Fibroblast of pulmonary artery (primary cell): ENCODE measurements at places on chromosomes 4 and X.

DNA sequence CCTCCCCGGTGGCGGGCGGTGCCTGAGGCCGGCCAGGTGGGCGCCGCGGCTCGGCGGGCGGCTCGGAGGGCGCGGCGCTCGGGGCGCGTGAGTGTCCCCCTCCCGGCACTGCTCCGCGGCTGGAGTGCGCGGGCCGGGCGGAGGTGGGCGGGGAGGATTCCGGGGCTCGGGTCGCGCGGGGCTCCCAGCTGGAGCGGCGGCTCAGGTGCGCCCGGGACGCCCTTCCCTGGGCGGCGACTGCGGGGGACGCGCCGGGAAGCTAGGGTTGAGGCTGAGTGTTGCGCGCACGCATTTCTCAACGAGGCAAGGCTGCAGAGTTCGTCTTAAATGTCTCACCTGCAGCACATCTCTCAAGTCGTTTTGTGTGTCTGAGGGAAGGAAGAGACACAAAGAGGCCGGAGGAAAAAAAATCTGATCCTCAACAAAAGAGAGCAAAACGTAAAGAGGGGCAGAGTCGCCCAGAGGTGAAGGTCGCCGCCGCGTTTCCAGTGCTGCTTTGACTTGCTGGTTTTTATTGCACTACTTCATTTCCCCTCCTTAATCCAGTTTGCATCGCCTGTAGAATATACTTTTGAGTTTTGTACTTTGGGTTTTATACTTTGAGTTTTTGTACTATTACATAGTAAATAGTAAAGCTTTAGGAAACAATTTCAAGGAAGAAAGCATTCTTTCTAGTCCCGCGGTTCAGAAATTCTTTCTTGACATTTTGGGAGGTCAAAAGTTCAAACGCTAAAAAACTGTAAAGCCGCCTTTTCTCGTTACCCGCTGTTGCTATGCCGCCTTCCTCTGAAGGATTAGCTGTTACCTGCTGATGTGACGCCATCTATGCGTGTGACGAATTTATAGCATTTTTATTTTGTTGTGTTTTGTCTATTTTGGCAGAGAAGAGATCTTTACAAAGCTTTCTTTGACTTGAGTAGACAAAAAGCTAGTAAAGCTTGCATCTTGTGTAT lies 106.5 kb upstream of the STOX2 start:
- no peak for DNase-seq

DNA sequence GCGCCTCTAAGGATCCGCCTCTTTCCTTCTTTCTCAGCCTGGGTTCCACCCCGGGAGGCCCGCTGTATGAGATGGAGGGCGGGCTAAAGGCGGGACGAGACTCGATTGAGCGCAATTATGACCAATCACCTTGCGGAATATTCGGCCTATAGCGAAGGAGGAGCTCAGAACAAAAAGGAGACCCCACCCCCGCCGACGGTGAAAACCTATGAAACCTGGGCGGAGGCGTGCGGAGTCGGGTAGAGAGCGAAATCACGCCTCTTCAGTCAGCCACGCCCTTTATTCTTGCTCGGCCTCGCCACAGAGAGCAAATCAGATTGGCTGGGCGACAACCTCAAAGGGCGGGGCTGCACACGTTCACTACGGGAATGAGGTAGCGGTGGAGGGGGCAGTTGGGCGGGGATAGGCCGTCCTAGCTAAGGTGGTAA lies 615 bp upstream of the CDK16 start:
- peak; percentile 98 for DNase-seq

- DNase-seq, result no peak
These were observed 60.8 kb upstream of the HPGD start for GRCh38 chr4:174583056-174583455.

- DNase-seq, result no peak
These were observed 110.3 kb upstream of the MAP3K15 start for GRCh38 chrX:19625612-19626011.

DNA sequence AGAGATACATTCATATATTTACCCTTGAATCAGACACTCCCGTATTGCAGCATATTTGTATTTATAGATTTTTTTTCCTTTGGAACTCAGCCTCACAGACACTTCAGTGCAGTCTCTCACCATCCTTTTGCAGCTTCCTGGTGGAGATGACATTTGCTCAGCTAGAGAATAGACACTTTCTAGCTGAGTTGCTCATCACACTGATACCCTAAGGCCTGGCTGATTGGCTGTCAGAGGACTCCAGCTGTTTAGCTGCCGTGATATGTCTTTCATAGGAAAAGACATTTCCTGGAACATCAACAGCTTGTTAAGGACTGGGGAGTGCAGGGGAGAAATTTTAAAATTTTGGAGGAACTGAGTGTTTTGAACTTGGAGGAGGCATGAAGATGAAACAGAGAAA lies 429.6 kb downstream of the SMARCA1 start:
- no peak for DNase-seq

DNA sequence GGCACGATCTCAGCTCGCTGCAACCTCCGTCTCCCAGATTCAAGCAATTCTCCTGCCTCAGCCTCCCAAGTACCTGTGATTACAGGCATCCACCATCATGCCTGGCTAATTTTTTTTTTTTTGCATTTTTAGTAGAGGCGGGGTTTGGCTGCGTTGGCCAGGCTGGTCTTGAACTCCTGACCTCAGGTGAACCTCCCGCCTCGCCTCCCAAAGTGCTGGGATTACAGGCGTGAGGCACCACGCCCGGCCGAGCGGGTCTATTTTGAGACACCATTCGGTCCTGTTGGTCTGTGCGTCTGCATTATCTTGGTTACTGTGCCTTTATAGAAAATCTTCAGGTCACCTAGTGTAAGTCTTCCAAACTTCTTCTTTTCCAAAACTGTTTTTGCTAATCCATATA lies 21.7 kb upstream of the RGS12 start:
- no peak for DNase-seq

DNA sequence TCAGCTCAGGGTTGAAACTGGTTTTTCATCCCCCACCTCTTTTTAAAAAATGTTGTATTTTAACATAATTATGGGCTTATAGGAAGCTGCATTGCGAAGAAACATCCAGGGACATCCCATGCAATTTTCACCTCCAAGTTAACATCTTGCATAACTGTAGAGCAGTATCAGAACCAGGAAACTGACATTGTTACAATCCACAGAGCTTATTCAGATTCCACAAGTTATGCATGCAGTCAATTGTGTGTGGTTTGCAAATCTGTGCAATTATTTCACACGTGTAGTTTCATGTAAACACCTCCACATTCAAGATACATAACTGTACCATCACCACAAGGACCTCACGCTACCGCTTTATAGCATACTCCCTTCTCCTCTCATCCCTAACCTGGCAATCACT lies 97.5 kb upstream of the GATB start:
- no peak for DNase-seq

DNA sequence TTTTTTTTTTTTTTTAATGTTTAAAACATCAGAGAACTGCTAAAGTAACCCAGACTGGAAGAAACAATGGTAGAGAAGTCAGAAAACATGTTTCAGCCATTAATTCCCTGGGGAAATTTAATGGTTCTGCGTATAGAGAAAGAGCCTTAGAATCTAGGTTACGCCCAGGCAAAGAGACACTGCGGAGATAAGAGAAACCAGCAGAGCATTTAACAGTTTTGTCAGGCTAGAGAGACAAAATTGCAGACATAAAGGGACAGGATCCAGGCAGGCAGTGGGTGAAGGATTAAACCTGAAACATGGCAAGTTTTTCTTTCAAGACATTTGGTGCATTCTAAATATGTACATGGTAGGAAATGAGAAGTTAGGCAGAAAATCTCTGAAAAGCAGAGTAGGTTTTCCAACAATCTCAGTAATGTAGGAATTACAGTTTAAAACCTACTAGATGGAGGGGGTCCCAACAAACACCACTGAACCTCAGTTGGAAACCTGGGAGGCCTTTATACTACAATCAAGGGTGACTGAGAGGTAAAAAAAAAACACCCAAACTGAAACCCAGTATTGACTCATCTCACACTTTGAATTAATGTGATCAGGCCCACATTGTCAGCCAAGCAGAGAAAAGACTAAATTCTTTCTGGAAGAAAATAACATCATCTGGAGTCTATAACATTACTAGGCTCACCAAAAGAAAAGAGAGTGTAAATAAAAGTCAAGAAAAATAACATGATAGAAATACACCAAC lies 254.2 kb upstream of the NWD2 start:
- no peak for DNase-seq

- peak; percentile 18 for DNase-seq
These were observed 199.3 kb upstream of the FAT4 start for GRCh38 chr4:125115476-125115875.

GRCh38 chr4:185792384-185793115 lies 19.4 kb downstream of the SORBS2 start:
- peak; percentile 92 for DNase-seq

DNA sequence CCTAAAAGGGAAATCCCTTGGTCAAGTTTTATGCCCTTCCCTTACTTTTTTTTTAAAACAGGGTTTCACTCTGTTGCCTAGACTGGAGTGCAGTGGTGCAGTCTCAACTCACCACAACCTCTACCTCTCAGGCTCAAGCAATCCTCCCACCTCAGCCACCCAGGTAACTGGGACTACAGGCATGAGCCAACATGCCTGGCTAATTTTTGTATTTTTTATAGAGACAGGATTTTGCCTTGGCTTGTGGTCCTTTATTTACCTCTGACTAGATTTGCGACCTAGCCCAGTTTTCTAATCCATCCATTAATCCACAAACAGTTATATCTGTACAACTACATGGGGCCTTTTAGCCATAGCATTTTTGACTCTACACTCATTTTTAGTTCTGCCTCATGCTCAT lies 23.7 kb downstream of the CDS1 start:
- DNase-seq, result no peak

GRCh38 chr4:79827283-79827682 lies 245.7 kb downstream of the ANTXR2 start:
- DNase-seq, result no peak

DNA sequence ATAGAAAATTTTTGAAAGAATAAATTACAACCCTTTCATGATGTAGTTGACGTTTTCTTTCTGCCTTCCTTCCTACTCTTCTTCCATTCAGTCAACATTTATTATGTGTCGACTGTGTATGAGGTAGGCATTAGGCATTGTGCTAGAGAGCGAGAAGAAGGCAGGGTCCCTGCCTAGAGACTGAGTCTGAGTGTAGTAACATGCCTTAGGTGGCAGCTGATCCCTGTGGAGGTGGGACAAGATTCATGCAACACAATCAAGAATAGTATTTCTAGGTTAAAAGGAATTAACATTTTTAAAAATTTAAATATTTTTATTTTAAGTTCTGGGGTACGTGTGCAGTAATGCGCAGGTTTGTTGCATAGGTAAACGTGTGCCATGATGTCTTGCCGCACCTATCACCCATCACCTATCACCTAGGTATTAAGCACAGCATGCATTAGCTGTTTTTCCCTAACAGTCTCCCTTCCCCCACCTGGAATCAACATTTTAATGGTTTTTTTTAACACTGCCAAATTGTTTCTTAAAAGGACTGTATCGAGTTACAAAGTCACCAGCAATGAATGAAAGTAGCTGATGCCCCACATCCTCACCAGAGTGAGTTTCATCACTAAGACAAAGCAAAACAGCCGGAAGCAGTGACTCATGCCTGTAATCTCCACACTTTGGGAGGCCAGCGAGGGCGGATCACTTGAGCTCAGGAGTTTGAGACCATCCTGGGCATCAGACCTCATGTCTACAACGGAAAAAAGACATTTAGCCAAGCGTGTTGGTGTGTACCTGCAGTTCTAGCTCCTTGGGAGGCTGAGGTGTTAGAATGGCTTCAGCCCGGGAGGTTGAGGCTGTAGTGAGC lies 84.0 kb downstream of the WWC2 start:
- peak; percentile 93 for DNase-seq

- peak; percentile 9 for DNase-seq
These were observed 1567.9 kb downstream of the ARAP2 start for GRCh38 chr4:34676400-34676799.

DNA sequence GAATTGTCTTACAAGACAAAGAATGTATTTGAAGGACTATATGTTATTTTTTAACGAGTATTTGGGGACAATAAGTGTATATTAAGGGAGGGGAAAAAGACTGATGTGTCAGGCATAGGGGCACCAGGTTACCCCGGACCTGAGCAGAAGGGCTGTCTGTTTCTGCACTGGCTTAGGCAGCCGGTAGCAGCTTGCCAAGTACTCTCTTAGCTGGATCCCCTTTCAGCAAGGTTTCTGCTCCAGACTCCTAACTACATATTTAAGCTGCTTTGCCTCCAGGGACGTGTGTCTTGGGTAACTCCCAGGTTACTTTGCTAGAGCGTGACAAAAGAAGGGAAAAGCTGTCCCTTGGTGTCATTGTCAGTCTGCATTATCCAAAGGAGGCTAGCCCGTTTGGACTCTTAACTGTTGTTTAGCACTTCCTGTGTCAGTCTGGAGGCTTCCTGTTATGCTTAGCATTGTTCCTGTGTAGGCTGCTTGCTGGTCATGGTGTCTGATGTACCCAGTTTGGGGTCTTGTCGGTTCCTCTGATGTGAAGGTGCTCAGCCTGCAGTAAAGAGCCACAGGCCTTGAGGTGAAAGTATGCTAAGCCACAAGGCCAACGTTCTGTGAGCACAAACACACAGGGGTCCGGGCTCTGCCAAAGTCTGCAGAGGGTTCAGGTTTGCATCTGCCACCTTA lies 11.6 kb downstream of the CXCR3 start:
- no peak for DNase-seq

- no peak for DNase-seq
These were observed 41.3 kb upstream of the TENM3 start for GRCh38 chr4:182201871-182202270.

DNA sequence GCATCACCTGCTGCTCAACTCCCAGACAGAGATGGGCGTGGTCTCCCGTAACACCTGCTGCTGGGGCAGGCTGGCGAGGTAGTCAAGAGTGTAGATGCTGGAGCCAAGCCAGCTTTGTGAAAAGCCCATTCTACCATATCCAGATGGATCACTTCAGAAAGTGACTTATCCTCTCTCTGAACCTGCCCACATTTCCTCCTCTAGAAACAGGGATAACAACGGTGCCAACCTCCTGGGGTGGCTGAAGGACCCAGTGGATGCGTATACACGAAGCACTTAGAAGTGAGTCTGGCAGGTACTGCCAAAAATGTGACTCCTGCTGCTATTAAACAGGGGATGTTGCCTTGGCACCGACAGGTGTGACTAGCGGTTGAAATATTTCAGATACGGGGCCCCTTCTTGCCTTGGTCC lies 95.8 kb downstream of the SORBS2 start:
- no peak for DNase-seq

DNA sequence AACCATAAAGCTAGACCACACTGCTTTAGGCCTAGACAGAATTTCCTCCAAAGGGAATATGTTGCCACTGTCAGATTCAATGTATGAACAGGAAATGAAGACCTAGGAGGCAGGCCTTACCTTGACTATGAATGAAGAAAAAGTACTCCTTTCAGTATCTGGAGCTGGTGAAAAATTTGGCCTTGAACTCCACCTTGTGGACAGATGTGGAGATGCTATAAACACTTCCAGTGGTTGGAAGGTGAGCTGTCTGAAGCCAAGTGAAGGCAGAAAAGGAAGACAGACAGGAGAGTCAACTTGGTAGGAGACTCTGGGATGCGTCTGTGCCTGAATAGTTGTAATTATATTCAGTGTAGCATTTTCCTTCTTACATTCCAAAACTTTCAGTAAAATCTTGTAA lies 17.2 kb downstream of the SPIN3 start:
- DNase-seq, result peak; percentile 59

GRCh38 chr4:5532100-5532499 lies 176.3 kb downstream of the EVC2 start:
- DNase-seq, result no peak
